ENCODE measurements at places on chromosomes 6 and 20. TPM values are rescaled to one million over a fixed set of nuclear protein-coding genes. Genes with fewer than 3 reads are reported as not detected.
A peak's percentile ranks its signal among the peaks of the same experiment; 100 is the strongest.

Gene SMOC2
- total RNA-seq = not detected

Gene EBF4
- total RNA-seq = 2.3 TPM

Gene MAD2L1BP
- 17.1 TPM for total RNA-seq

Gene MRAP2
- total RNA-seq = not detected

Gene HS3ST5
- not detected for total RNA-seq

Gene ARHGAP40
- not detected for total RNA-seq

Gene COL10A1
- total RNA-seq = not detected

Gene CDKAL1
- total RNA-seq = 23.0 TPM

Gene SENP6
- 95.3 TPM for total RNA-seq

Gene CST3
- 29.5 TPM for total RNA-seq

Gene PRPH2
- total RNA-seq = not detected

Gene DDO
- total RNA-seq = 0.21 TPM

Gene COL21A1
- total RNA-seq = not detected

Gene MYMX
- not detected for total RNA-seq

Gene PGC
- total RNA-seq = not detected

Gene CGA
- 0.40 TPM for total RNA-seq

Gene ETV7
- 2.6 TPM for total RNA-seq

- DNase-seq = no peak
Observed at GRCh38 chr6:16257999-16258708, 19.8 kb downstream of the GMPR start.

GRCh38 chr20:32536851-32537656 lies 48.1 kb downstream of the NOL4L start:
- peak; percentile 70 for DNase-seq

- no peak for DNase-seq
Observed at GRCh38 chr6:5081955-5082354, 3.2 kb upstream of the PPP1R3G start.

GRCh38 chr6:153123801-153124200 lies 7.3 kb downstream of the RGS17 start:
- DNase-seq = no peak

- no peak for DNase-seq
Observed at GRCh38 chr20:4341804-4342485, 326.6 kb upstream of the RNF24 start.

DNA sequence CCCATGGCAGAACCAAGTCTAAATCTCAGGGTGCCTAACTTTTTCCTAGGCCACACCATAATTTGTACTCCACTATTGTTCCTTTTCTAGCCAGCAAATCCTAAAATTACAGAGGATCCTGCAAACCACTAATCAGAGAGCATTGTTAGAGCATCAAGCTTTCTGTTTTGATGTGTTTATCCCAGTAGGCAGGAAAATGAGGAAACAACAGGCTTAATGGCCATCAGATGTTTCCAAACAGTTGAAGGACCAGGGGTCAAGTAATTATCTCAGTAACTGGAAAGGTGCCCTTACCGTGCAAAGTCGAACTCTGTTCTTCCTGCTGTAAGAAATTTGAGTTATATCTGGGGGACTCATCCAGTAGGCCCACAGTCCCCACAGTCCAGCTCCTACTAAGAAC lies 58.7 kb downstream of the RALY start:
- DNase-seq = no peak

- no peak for DNase-seq
Observed at GRCh38 chr6:22965889-22966288, 396.5 kb downstream of the HDGFL1 start.

DNA sequence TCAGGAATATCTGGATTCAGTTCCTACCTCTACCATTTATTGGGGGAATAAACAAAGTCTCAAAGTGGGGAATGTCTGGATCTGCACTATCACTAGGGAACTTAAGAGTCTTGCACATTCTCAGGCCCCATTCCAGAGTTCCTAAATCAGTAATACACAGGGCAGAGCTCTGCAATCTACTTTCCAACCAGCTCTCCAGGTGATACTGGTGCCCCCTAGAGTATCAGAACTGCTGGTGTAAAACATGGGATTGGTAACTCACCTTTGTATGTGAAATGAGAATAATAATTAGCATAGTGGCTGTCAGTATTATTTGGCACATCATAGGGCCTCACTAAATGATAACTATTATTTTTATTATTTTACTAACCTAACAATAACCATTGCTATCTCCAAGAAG lies 278.8 kb upstream of the IMPG1 start:
- DNase-seq = no peak

- no peak for DNase-seq
Observed at GRCh38 chr20:51505566-51505965, 37.0 kb downstream of the NFATC2 start.

DNA sequence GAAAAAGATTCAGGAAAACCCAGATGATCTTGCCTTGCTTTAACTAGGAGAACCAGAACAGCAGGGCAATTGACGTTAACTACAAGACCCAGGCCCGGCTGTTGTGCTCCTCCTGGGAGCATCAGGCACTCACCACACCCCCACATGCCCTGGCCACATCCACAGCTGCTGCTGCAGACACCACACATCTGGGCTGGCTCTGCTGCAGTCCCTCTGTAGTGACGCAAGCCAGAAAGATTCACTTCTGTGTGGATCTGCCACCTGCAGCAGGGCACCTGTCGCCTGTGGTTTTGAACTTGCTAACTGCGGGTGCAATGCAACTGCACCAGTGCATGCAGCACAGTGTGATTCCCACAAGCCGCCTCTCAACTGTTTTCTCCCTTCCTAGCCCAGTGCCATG lies 228.8 kb downstream of the SYNDIG1 start:
- no peak for DNase-seq

DNA sequence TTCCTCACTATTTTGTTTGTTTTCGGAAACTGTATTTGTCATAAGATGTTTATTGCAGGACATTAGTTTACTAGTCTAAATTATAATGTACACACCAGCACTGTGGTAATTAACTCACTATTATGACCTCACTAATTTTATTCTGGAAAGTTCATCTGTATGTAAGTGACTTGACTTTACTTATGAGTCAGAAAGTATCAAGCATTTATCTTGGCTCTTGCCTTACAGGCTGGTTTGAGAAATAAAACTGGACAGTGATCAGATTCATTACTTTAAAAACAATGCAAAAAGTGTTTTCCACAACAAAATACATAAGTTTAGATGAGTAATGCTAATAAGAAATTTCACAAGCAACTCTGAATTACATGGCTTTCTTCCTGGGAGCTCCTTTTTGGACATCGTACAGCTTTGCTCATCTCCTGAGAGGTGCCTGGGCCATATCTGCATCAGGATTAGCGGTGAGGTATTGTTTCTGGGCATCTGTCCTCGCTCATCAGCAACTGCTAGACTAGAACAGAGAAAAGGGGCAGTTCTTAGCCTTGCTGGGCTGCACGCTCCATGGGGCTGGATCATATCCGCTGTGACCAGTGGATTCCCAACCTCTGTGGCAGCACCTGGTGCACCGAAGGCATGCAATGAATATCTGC lies 179.8 kb downstream of the SOD2 start:
- DNase-seq = no peak

- DNase-seq = no peak
Observed at GRCh38 chr6:139588734-139589593, 214.5 kb upstream of the CITED2 start.

- no peak for DNase-seq
Observed at GRCh38 chr20:38579219-38579910, 1.6 kb upstream of the ADIG start.

- no peak for DNase-seq
Observed at GRCh38 chr6:168229368-168229752, 90.2 kb downstream of the DACT2 start.

GRCh38 chr20:23637282-23638221 lies at the start of gene CST3:
TSS of gene CST3 (minus strand) at chr20:23637955. CDS start at chr20:23637862, 93 bp downstream.
- DNase-seq = no peak

GRCh38 chr20:6838181-6838826 lies 70.8 kb downstream of the BMP2 start:
- DNase-seq = no peak

DNA sequence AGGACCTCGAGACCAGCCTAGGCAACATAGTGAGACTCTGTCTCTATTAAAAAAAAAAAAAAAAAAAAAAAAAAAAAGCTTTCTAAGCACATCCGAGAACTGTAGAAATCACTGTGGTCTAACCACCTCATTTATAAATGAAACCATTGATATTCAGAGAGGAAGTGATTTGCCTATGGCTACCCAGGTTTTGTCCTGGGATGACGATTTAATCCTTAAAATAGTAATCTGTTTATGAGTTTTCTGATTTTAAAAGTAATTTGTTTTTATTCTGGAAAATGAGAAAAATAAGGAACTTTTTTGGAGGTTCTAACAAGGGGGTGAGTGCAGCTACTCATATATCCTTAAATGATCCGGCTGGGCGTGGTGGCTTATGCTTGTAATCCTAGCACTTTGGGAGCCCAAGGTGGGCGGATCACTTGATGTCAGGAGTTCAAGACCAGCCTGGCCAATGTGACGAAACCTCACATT lies 6.5 kb upstream of the BTN3A2 start:
- DNase-seq = no peak

GRCh38 chr6:122352981-122353664 lies 46.3 kb upstream of the HSF2 start:
- no peak for DNase-seq

DNA sequence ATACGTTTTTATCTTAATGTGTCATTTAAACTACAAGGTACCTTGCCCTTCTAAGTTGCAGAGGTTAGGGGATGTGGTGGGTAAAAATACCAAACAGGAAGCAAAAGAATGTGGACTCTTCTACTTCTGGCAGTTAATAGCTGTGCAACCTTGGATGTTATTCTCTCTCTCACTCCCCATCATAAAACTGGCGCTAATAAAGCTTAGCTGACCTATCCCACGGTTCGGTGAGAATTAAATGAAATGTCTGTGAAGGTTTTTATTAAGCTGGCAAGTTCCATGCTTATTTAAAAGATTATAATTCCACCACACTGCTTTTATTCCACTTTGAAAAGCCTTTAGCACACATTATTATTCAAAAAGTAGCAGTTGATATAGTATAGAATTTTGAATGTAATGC lies 127.8 kb upstream of the SLC22A23 start:
- no peak for DNase-seq

DNA sequence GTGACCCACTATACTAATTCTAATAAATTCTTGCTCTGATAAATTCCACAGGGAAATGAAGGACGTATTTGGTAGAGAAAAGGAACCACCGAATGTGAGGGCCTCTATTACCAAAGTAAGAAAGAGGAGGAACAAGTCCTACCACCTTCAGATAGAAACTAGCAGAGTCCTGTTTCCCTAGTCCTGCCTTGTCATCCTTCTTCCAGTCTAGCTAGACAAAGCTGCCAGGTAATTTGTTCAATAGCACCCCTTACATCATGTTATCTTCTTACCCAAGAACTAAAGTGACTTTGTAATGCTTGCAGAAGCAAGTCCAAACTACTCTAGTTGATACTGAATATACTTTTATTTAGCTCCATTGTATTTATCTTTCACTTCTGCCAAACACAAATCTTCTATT lies 29.3 kb upstream of the FAM83B start:
- no peak for DNase-seq

- DNase-seq = no peak
Observed at GRCh38 chr6:107098436-107099307, 16.6 kb downstream of the BEND3 start.

DNA sequence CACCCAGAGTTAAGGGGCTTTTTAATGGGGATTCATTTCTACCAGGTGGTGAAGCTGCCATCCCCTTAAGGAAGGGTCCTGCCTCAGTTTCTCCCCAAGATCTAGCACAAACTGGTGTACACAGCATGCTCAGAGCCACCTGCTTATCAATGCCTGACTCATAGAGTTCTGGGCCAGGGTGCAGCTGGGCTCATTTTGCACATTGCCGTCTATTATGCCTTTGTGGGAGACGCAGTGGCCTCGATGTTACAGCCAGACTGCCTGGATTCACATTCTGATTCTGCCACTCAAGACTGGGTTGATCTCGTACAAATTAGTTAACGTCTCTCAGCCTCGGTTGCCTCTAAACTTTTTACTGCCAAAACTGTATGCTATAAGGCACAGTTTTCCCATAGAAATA lies 365.7 kb downstream of the ZFAND3 start:
- DNase-seq = no peak

GRCh38 chr20:722822-723644 lies 45.3 kb downstream of the SLC52A3 start:
- DNase-seq = no peak

DNA sequence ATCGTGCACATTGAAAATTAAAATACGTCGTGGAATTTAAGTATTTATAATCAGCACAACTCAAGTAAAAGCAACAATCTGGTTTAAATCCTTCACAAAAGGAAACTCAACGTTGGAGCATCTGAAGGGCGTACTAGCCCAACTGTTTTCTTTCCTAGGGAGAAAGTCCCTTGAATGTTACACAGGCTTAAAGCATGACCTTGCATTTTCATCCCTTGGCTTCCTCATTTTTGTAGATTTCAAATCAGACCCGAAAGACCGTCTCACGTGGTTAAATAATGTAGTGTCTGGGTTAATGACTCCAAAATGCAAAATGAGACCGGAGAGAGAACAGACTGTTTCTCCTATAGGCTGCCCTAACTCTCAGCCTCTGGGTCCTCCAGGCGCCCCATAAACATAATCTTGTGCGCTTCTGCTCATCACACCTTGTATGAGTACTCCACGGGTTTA lies 249.2 kb upstream of the RREB1 start:
- no peak for DNase-seq

- DNase-seq = no peak
Observed at GRCh38 chr6:83464381-83465140, 33.7 kb upstream of the ME1 start.

DNA sequence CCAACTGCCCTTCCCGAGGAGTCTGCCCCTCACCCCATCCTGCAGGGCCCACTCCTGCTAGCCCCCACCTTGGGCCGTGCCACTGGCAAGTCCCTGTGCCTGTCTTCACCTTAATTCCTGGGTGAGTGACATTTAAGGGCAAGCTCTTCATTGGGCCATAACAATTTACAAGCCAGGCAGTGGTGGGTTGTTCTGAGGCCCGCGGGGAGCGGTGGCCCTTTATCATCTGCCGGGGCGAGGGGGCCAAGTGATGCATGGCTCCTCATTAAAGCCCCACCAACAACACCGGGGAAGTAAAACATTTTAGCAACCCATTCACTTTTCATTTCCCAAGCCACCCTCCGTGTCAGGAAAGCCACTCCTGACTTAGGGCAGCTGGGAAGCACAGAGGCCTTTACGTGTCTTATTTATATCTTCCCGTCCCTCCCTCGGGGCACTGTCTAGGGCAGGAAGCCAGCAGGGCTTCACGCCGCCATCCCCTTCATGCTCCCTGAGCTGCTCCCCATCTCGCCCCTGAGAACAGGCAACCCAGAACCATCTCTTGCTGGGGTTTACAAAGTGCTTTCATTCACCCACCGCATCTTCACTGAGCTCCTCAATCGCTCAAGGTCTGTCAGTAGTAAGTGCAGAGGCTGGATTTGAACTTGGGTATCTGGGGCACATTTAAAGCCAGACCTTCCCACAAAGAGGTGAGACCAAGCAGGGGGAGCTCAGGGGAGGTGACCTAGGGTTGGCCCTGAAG lies 55.5 kb upstream of the CCDC167 start:
- DNase-seq = no peak

GRCh38 chr20:20680991-20681508 lies 31.4 kb downstream of the RALGAPA2 start:
- no peak for DNase-seq

- DNase-seq = no peak
Observed at GRCh38 chr20:15378151-15378550, 1040.7 kb upstream of the FLRT3 start.

- DNase-seq = no peak
Observed at GRCh38 chr20:45053430-45054351, 47.2 kb downstream of the KCNS1 start.

Measured in T-helper 17 cell (primary cell).